ENCODE measurements at places on chromosomes 5 and 9. TPM values are rescaled to one million over a fixed set of nuclear protein-coding genes. Genes with fewer than 3 reads are reported as not detected.

GRCh38 chr5:91222482-91222881 lies 160.6 kb downstream of the ARRDC3 start:
- DNase-seq, result no peak

DNA sequence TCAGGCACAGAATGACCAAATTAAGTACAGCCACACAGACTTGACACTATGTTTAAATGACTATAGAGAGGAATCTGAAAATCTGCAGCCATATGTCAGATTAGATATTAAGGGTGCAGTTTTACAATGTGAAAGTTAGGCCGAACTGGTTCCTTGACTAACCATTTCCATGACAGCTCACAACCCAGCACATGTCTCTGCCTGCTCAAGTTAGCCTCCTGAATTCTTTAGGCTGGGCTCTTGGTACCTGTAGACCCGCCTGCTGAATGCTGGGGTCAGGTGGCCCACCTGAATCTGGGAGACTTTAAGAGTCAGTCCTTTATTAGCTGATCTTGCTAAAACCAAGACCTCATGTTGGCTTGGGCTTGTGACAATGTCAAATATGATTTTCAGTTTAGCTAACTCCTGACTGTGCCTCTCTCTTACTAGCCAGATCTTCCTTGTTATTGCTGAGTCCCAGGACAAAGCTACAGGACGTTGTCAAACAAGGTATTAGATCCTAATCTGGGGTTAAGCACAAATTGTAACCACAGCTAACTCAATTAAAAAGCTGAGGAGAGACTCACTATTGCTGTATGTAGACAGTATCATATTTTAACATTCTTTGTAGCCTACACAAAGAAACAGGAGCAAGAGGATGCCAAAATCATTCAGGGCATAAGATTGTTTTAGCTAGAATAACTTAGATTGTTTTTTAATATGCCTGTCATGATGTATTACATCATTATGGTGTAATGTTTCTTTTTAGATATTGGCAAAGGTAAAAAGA lies 490.9 kb downstream of the SEMA5A start:
- DNase-seq, result no peak

GRCh38 chr5:148969291-148969690 lies 93.6 kb downstream of the SH3TC2 start:
- DNase-seq, result no peak

GRCh38 chr5:62722360-62722759 lies 143.7 kb downstream of the LRRC70 start:
- no peak for DNase-seq

DNA sequence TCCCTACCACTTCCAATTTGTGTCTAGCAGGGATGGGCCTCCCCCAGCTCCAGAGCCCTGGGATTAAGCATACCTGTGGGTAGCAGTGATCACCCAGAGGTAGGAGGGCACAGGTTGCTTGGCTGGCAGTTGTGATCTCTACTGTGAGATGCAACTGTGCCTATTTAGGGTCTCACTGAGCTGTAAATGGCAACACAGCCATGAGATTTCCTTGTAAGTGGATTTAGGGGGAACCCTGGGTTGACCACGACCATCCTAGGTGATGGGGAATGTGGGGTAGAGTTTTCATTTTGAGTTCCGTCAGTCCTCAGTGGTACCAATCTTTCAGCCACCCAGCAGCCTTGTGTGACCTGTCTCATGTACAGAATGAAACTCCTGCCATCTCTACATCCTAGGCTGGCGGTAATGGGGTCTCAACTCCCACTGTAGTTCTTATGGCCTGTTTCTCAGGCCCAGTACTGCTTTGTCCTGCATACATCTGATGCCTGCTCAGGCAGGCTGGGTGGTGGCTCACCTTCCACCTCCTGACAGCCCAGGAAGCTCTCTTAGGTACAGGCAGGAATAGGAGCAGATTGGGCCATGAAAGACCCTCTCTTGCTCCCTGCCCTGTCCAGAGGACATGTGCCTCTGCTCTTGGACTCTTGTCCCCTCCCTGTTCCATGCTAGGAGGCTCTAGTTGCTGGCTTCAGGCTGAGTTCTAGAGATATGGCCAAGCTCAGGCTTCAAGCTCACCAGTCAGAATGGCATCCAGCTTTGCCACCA lies 8.1 kb downstream of the HNRNPAB start:
- no peak for DNase-seq

DNA sequence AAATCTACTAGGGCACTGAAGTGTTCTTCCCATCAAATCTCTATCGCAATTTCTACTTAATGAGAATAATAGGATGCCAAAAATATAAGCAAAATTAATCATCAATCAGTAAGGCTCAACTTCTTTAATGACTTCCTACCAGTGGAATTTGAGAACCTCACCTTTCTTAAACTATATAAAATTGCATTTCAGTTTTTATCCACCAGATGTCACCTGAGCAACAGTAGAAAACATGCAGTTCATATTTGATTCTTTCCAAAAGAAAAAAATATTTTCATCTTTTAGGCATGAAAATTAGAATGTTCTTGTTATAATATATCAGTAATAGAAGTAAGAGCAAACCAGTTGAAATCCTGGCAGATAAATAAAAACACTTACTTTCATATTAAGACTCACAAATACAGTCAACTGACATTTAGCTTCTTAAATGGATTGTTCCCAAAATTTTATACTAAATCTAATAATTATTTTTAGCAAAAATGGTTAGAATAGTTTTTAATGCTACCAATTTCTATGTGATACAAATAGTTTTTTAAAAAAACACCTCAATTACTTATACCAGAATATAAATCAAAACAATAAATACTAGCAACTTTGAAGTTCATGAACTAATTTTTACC lies 13.4 kb upstream of the CCDC112 start:
- no peak for DNase-seq

DNA sequence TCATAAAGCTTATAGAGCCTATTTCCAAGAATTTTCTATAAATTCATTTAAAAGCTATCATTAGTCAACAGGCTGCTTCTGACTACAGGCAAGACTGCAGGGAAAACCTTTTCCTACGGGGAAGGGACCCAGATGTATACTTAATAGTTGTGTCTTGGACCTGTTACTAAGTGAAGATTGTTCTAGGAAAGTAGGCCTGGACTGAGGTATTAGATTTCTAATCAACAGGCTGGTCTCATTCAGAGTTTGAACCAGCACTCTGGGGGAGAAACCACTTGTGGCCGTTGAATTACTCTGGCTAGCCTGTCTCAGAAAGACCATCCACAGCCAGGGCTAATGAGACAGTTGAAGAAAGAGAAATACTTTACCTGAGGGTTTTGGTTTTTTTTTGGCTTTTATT lies 60.0 kb downstream of the IL6ST start:
- no peak for DNase-seq

DNA sequence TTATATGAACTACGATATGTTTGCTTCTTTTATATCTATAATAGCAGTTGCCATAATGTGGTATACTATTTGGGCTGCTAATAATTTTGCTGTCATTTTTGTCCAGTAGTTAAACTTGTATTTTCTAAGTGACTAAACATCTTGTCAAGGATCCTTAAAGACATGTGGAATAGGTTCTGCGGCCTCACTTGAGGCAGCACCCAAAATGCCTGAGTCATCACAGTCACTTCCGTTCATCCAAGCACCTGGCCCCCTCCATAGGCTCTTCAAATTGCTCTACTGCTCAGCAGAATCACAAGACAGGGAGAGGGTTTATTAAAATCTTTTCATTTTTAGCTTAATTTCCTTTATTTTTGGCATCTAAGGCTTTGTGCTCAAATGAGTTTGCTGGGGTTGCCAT lies 259.1 kb downstream of the AOPEP start:
- no peak for DNase-seq

GRCh38 chr5:145854651-145855258 lies 18.1 kb downstream of the GRXCR2 start:
- no peak for DNase-seq

GRCh38 chr5:54455413-54456157 lies at the start of gene HSPB3:
TSS of gene HSPB3 (plus strand) at chr5:54455699. CDS start at chr5:54455790, 91 bp downstream.
- DNase-seq, result peak; percentile 34

GRCh38 chr9:73168298-73168934 lies 16.8 kb downstream of the ANXA1 start:
- no peak for DNase-seq

DNA sequence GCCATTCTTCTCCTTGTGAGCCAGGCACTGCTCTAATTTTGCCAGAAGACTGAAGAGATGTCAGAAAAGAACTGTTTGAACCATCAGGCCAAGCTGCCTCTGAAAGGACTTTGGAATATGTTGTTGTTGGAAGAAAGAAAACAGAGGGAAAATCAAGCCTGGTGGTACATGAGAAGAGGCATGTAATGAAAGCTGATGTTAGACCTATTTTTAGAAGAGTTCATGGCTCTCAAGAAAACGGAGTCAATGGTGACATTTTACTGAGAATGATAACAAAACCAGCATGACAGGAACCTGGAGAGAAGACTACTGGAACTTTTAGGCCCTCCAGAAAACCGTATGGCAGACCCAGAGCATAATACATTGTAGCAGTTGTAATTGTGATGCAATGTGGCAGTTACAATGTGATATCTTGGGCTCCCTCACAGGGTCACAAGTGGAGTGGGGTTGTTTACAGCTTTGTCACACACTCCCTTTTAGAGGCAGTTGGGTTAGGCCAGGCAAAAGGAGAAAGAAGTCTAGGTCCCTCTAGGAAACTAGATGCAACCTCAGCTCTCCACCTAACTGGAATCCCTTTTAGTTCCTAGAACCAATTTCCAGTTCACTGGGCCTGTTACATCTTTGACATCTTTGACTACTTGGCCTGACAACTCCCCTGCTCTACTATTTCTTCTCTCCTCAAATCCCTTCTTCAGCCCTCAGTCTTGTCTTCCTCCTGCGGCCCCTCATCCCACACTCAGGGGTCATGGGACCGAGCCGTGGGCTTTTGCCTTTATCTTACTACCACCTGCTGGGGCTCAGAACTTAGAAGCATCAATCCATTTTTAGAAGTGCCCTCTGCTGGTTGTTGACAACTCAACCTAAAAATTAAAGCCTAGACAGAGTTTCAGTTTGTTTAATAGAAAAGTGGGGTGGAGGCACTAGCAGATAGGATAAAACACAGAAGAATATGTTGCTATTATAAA lies 61.2 kb upstream of the JAK2 start:
- no peak for DNase-seq

DNA sequence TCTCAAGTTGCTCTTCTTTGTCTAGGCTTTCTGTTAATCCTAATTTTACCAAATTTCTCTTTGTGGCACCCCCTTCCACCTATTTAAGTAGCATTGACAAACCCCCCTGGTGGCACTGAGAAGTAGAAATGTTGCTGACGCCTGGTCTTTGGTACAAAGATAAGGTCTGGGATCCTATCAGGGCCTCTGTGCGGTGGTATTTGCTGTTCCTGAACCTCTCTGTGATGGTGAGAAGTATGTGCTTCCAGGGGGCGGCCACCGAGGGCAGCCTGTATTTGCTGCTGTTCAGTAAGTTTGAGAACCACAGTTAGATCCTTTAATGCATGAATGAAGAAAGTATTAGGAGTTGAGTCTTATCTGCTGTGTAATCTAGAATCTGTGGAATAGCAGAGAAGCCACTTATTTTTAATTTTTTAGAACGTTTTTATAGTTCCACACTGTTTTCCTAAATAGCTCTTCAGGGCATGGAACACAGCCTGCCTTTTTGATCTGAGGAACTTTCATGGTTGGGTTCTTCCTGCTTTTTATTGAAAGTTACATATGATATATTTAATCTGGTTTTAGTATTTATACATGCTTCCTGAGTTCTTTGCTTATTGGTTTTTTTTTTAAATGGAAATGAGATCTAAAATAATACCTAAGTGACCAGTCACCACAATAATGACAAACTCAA lies 124.2 kb downstream of the TRIO start:
- DNase-seq, result no peak

GRCh38 chr5:54794135-54794975 lies 191.0 kb downstream of the ESM1 start:
- DNase-seq, result no peak

DNA sequence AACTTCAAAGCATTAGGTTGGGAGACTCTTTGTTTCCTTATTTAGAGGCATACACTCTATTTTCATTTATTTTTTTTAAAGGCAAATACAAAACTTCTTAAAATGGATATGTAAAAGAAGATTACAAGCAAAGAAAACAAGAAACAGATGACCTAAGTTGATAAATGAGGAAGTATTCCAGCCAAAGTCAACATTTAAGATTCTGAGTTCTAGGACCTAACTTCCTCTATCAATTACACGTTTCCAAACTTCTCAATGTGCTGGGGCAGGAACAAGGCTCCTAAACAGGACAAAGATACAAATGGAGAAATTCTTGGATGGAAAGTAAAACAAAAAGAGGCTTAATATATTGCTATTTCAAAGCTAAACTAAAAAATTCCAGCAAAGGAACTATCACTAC lies 89.5 kb downstream of the TLE1 start:
- no peak for DNase-seq

DNA sequence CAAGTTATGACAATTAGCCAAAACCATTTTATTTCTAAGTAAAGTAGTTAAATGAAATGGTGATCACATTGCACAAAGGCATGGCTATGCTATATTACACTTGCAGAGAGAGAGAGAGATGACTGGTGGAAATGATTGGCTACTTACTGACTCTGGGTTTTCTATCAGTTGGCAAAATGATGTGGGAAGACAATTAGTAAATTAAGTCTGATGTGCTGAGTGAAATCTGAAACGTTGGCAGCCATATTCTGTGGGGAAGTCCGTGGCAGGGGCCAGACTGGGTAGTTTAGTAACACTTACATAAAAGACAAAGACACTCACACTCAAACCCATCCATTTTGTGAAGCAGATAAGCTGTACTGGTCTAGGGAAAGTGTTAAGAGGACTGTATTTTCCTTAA lies 61.6 kb downstream of the ANXA1 start:
- no peak for DNase-seq

DNA sequence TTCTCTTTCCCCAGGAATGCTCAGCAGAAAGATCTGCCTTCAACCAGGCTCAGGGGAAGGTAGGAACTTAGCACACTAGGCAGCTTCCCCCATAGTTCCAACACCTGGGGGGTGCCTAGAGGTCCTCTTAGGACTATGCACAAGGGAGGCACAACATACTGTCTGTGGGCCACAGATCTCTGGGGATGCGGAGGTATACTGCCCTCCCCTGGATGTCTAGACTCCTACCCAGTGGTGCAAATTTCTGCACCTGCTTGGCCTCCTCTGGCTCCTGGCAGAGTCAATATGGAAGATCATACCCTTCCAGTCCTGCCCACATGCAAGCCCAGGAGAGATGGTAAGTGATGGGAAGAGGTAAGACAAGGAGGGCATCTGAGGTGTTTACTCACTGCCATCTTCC lies 247.5 kb upstream of the DAPK1 start:
- DNase-seq, result no peak

DNA sequence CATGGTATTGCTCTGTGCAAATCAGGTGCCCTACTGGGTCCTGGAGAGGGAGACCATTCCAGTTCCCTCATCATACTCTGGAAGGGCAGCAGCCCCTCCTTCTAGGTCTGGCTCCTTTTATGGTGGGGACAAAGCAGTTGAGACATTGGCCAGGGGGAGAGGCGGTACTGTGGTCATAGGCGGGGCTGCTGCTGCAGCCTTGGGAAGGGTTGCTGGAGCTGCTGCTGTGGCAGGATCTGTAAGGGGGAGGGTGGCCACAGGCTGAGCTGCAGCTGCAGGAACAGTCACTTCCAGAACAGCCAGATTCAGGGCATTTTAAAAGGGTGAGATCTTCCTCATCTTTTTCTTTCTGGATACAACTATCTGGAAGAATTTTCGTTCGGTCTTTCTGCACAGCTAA lies 233.0 kb upstream of the SGCD start:
- peak; percentile 10 for DNase-seq

The LURAP1L gene
- 2.7 TPM for total RNA-seq

The NCS1 gene
- 10.4 TPM for total RNA-seq

The PCA3 gene
- not detected for total RNA-seq

The AK1 gene
- 842 TPM for total RNA-seq

The SOX30 gene
- 0.18 TPM for total RNA-seq

The COL5A1 gene
- total RNA-seq, result 60.0 TPM
